ENCODE measurements at places on chromosomes 11 and 22. TPM values are rescaled to one million over a fixed set of nuclear protein-coding genes. Genes with fewer than 3 reads are reported as not detected.
A peak's percentile ranks its signal among the peaks of the same experiment; 100 is the strongest.

RAG1 gene
- 0.16 TPM for polyA plus RNA-seq

PLAAT5 gene
- polyA plus RNA-seq, result not detected

SYCE3 gene
- polyA plus RNA-seq, result 1.1 TPM

SLC25A45 gene
- 0.28 TPM for polyA plus RNA-seq

DNA sequence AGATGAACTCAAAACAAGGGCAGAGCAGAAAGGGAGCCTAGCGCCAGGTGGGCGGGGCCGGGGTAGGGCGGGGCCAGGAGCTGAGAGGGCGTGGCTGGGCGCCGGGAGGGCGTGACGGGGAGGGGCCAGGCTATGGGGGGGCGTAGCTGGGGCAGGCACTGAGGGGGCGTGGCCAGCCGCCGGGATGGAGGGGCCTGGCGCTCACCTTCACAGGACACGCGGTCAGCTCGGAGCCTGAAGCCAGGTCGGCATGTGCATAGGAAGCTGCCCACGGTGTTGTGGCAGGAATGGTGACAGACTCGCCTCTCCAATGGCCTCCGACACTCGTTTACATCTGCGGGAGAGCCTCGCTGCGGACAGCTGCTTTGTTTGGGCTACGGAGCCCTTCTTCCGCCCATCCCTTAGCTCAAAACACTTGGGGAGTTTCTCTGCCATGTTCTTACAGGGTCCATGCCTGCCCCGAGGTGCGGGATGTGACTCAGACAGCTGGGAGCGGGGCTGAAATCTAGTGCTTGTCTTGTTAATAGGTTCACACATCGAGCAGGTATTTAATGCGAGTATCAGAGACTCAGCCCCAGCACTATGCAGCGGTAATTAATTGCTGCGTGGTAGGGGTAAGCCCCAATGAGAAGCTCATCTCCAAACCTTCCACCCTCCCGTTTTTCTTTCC is 13.4 kb downstream of the VWCE start:
- peak; percentile 22 for DNase-seq

DNA sequence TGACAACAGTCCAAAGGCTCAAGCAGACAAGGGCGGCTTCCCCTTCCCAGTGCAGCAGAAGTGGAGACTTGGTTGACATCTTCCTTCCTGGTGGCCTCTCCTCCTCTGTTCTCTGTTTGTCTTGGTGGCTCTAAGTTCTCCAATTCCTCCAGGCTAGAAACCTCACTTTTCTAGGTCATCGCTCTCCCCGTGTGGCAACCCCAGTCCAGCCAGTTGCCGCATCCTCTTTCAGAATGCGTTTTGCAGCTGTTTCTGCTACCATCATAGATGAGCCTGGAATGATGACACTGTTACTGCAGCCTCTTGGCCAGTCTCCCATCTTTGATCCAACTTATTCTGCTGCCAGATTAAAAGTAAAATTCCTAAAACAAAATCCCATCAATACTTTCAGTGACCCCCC is 201.5 kb downstream of the TRIM29 start:
- no peak for DNase-seq

DNA sequence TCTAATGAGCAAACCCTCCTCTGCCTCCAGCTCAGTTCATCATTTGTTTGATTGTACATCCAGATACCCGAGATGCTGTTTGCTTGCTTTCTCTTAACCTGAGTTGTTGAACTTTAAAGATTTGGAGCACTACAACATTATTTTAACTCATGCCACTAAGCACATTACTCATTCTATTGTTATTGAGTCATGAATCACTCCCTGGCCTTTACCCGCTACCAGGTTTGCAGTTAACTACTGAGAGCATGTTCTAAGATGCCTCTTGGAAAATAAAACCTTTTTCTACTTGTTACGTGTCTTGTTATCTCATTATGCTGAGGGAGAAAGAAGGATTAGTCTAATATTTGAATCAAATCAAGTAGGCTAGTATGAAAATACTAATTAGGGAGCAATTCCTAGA is 720.6 kb upstream of the ANO5 start:
- DNase-seq, result peak; percentile 19

DNA sequence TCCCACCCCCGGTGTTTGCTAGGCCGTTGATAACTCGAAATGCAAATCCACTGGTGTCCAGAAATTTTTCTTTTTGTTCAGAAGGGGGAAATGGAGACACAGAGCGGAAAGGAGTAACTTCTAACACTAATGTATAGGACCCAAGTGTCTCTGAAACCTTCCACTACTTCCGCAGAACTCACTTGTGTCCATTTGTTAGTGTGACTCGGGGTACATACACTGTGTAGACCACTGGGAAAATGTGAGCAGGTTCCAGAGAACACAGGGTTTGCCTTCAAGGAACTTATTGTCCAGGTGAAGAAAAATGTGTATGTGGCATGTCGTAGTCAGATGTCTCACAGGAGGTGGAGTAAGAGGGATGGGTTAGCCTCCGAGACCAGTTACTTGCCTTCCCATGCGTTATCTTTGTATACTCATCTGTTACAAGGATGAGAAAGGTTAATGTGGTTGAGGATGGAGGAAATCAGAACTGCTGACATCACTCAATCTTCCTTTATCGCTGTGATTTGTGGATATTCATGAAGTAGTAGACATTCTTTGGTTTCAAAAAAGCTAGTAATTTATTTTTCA is 857 bp downstream of the ARCN1 start:
- DNase-seq, result peak; percentile 59

GRCh38 chr11:71429701-71430100 is 18.5 kb downstream of the DHCR7 start:
- DNase-seq, result no peak

- DNase-seq, result no peak
These were observed 17.4 kb downstream of the OR4D9 start for GRCh38 chr11:59528711-59529110.

- peak; percentile 10 for DNase-seq
These were observed 43.2 kb downstream of the PANX1 start for GRCh38 chr11:94171693-94172440.

Measured in mammary epithelial cell (primary cell).